ENCODE measurements at places on chromosomes 12 and 14. TPM values are rescaled to one million over a fixed set of nuclear protein-coding genes. Genes with fewer than 3 reads are reported as not detected.
A peak's percentile ranks its signal among the peaks of the same experiment; 100 is the strongest.

TCP11L2 gene
- total RNA-seq: 31.5 TPM

IGF1 gene
- total RNA-seq: 1.4 TPM

CD9 gene
- total RNA-seq: 11.6 TPM

EXOC5 gene
- 73.4 TPM for total RNA-seq

FERMT2 gene
- total RNA-seq: 79.8 TPM

KRT74 gene
- not detected for total RNA-seq

GRCh38 chr14:41668356-41668755 lies 61.7 kb downstream of the LRFN5 start:
- DNase-seq: peak; percentile 2

GRCh38 chr14:88005978-88006851 lies 1.3 kb downstream of the GPR65 start:
- no peak for DNase-seq

GRCh38 chr12:54042970-54043853 lies 10.4 kb downstream of the HOXC5 start:
- no peak for DNase-seq

- DNase-seq: no peak
Measured at GRCh38 chr12:5525783-5526367, 94.0 kb downstream of the NTF3 start.

GRCh38 chr14:83120187-83120586 lies 1586.5 kb upstream of the SEL1L start:
- DNase-seq: no peak

Data from cardiac muscle cell (in vitro differentiated cells and primary cell).